Natural killer cell treated with Interleukin-12 subunit alpha and Interleukin-12 subunit beta and Interleukin-15 and Interleukin-18, amount 100 ng/mL, for 72 hours (primary cell): ENCODE measurements at places on chromosomes 1 and 21. TPM values are rescaled to one million over a fixed set of nuclear protein-coding genes. Genes with fewer than 3 reads are reported as not detected.

Gene PRAMEF4
- not detected for total RNA-seq

Gene VAV3
- 14.1 TPM for total RNA-seq

Gene CHODL
- 0.26 TPM for total RNA-seq

Gene NASP
- total RNA-seq: 145 TPM

Gene ZBTB8A
- 0.22 TPM for total RNA-seq
